ENCODE measurements at places on chromosomes 3 and 15.
A peak's percentile ranks its signal among the peaks of the same experiment; 100 is the strongest.

DNA sequence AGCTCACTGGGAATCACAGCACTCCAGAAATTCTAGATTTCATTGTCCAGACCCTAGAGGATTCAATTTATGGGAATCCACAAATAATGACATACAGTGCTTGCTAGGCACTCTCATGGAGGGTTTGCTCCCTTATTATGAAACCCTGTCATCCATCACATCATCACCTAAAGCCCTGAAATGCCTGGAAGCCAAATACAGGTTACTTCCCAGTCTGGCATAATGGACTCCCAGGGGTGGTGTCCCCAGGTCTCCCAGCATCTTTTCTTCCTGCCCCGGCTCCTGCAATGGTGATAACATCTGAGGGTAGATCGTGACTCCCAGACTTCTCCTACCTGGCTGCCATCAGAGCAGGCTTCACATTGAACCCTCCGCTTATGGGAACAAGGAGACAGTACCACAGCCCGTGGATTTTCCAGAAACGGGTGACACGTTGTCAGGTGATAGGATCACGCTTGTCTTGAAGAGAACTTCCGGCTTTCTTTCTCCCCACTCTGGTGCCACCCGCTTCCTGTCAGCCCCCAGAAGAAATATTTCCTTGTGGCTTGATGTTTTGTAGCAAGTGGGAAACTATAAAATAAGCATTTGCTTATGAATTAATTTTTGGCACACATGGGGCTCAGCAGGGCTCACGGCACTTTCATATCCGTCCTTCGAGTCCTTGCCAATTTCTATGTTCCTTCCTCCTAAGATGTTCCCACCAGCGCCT is 238.7 kb upstream of the BHLHE40 start:
- DNase-seq = no peak

DNA sequence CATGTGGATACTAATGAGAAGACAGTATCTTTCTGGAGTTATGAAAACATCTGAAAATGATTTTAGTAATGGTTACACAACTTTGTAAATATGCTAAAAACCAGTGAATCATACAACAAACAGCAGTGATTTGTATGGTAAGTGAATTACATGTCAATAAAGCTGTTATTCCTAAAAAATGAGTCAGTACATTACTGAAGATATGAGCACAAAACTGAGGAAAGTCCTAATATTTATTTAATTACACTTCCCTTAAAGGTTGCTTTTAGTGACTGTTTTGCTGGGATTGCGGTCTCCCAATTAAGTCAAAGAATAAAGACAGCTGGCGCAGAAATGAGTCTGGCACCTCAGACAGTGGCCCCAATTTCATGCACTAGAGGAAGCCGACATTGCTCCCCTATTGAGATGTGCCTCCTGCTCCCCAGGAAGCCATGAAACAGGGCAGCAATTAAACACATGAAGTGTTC is 50.9 kb upstream of the FSIP1 start:
- DNase-seq = no peak

DNA sequence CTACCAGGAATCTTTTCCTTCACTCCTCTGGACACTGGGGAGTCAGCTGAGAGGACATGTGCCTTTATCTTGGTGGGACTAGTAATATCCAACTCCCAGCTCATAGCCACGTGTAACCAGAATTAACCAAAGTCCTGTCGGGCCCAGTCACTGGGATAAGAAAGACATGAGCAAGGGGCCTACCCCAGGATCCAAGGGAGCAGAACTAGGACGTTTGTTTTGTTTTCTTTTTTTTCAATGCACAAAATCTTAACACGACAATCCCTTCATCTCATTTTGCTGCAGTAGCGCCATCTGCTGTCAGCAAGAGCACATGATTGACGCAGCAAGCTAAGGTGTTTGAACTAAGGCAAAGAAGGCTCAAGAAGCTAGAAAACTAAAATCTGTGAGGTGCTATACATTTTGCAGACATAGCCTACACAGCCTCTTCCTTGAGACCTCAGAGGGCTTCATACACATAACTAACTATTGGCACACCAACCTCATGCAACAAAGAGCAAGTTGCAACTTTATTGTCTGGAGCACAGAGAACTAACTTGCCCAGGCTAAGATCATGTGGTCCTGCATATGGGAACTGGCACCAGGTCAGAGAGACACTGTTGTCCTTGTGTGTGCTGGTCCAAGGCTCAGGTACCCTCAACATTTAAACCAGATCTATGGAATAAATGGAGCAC is 43.6 kb downstream of the RLBP1 start:
- peak; percentile 68 for DNase-seq

GRCh38 chr15:61830536-61831330 is 229.5 kb downstream of the VPS13C start:
- DNase-seq = no peak

DNA sequence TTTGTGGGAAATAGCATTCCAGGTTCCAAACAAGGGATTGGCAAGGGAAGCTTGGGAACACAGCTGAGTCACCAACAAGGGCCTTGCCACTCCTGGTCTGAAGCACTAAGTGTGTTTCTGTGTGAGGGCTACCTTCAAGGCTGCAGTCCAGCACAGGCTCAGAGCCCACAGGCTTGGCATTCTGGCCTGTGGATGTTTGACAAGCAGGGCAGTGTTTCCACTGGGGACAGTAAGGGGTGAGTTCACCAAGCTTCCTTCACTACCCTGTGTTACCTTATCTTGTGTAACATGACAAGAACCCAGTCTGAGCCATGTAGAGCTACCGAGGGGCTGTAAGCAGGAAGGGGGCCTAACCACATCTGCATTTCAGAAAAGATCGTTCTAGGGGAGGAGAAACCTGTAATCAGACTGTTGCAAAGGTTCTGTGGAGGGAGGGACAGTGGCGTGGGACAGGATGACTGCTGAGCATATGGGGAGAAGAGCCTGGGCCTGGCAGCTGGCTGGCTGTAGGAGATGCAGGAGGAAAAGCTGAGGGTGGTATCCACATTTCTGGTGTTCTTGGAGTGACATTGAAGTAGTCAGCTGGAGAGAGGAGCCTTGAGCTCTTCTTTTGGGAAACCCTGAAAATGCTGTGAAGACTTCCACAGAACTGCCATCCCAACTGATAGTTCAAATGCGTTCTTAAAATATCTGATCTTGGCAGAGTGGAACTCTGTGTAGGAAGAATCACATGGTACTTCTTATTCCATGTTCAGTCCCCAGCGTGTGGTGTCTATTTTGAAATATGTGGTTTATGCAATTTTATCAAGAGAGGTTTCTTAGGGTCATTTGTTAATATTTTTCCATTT is 61.3 kb downstream of the CTDSPL start:
- DNase-seq = no peak

GRCh38 chr15:51288143-51289065 is 50.0 kb downstream of the CYP19A1 start:
- DNase-seq = no peak

- DNase-seq = peak; percentile 66
Measured at GRCh38 chr3:171458071-171458863, 1.9 kb downstream of the TNIK start.

DNA sequence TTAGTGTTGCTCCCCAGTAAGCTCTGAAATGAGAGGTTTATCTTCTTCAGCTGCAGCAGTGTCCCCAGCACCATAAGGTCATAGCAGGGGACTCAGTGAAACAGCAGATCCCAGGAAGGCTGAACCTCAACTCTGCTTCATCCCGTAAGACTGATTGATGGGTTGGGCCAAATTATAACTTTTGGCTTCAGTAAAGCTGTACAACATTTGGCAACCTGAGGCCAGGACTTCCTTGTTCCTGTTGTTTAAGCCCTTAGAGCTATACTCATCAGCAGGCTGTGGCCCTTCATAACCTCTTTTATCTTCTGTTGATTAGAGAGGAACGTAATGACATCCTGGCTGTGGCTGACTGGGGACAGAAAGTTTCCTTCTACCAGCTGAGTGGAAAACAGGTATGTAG is 29.0 kb downstream of the IFT122 start:
- DNase-seq = no peak

DNA sequence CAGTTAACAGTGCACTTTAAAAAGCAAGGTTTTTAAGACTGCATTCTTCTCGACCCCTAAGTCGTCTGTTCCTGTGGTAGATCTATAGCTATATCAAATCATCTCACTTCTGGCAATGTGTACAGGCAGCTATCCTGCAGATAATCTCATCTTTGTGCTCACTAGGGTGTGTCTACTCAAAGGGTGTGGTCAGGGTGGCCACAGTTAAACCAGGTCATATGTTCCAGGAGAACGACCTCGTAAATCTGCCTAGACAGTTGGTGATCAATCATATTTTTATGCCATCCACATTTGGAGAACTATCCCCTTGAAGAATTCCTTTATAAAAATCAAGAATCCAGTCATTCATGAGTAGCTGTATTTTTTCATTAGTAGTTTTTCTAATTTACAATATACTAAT is 3.0 kb downstream of the VEPH1 start:
- no peak for DNase-seq

GRCh38 chr3:157607826-157608405 is 104.7 kb upstream of the VEPH1 start:
- no peak for DNase-seq

- DNase-seq = no peak
Measured at GRCh38 chr3:43256714-43257461, 29.5 kb upstream of the SNRK start.

Data from CD4-positive, alpha-beta T cell treated with Interleukin-12 subunit alpha and Interleukin-12 subunit beta, for 1 hour (primary cell).